Right renal cortex interstitium (tissue), 3 donors: ENCODE measurements at places on chromosomes 4 and X.

GRCh38 chr4:175252642-175253041 lies 334.5 kb downstream of the ADAM29 start:
- no peak for DNase-seq

GRCh38 chr4:25485104-25485503 lies 108.0 kb downstream of the ANAPC4 start:
- DNase-seq: no peak

DNA sequence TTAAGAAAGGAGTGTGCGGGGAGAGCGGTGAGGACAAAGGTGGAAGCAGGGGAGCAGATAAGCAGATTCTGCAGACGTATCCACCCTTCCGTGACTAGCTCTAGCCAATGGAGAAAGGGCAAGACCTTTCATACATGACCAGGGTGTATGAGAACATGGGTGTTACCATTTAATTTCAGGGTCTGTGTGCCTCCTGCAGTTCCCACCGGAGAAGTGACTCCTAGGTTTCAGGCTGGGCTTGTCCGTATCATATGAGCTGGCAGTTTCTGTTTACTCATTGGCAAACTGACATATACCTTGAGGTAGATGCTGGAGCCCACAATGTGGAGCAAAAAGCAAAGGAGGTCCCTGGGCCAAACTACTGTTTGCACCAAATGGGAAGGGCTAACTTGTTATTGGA lies 6.8 kb downstream of the RBM47 start:
- DNase-seq: no peak

- no peak for DNase-seq
Observed at GRCh38 chrX:18894156-18894555, 89.8 kb downstream of the PHKA2 start.

GRCh38 chr4:112513971-112514646 lies 1.9 kb downstream of the NEUROG2 start:
- DNase-seq: no peak

GRCh38 chr4:121009578-121010478 lies 62.5 kb downstream of the NDNF start:
- no peak for DNase-seq

GRCh38 chr4:37732526-37733186 lies 46.5 kb upstream of the RELL1 start:
- no peak for DNase-seq

- no peak for DNase-seq
Observed at GRCh38 chr4:153564630-153565525, 98.7 kb downstream of the TMEM131L start.

DNA sequence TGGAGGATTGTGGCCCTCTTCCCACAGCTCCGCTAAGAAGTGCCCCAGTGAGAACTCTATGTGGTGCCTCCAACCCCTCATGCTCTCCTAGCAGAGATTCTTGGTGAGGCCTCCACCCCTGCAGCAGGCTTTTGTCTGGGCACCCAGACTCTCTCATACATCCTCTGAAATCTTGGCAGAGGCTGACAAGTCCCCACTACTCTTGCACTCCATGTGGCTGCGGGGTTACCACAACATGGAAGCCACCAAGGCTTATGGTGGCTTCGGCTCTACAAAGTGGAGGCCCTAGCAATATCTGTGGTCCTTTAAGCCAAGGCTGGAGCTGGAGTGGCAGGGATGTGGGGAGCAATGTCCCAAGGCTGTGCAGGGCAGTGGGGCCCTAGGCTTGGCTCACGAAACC lies 255.2 kb downstream of the COX7B2 start:
- DNase-seq: no peak
